ENCODE measurements at places on chromosomes 3 and 15.

DNA sequence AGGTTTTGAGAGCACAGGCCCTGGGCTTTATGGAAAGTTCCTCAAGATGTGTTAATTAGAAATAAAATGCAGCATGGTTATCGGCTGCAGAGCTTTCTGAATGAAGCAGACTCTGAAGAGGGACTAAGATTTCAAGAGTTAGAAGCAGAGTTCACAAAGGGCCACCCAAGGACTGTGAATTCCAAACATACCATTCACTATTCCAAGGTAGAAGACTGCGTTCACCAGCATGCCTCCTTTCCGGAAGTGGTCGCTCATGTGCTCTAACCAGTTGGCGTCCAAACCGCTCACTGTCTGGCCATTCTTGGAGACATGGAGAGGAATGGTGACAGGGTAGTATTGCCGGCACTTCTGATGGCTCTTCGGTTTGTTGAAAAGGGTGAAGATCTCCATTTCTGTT is 104.9 kb downstream of the OXNAD1 start:
- DNase-seq = no peak

DNA sequence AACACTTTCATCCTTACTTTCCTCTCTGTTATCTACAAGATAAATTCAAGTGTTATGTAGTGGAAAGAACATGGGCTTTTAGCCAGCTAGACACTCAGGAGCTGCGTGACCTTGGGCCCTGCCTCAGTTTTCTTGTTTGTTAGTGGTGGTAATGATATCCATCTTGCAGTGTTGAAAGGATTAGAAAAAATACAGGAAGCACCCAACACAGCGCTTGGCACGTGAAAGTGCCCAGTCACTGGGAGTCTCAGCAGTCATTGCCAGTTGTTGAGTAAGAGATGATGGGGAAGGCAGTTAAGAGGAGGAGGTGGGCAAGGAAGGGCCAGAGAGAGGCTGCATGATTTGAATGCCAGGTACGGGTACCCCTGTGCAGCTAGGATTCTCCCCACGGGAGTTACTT is 5.3 kb downstream of the PDIA5 start:
- no peak for DNase-seq

GRCh38 chr15:95326431-95327182 is 1003.9 kb upstream of the NR2F2 start:
- DNase-seq = no peak

GRCh38 chr3:149608987-149609386 is 48.8 kb downstream of the WWTR1 start:
- DNase-seq = no peak

- no peak for DNase-seq
These were observed 320.4 kb upstream of the RASGRP1 start for GRCh38 chr15:38885001-38885400.

DNA sequence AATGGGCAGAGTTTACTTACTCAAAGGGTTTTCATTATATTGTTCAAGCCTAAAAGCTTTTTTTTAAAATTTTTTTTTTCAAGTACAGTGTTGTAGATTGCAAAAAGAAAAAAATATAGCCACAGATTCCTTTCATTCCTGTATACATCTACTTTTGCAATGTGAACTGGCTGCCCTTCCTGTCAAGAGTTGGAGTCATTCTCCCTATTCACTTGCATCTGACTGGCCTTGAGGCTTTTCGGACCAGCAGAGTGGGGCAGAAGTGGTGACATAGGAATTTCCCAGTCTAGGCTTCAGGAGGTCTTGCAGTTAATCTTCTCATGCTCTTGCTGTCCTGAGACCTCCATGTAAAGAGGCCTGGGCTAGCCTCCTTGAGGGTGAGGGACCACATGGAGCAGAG is 218.3 kb upstream of the CFAP20DC start:
- no peak for DNase-seq

DNA sequence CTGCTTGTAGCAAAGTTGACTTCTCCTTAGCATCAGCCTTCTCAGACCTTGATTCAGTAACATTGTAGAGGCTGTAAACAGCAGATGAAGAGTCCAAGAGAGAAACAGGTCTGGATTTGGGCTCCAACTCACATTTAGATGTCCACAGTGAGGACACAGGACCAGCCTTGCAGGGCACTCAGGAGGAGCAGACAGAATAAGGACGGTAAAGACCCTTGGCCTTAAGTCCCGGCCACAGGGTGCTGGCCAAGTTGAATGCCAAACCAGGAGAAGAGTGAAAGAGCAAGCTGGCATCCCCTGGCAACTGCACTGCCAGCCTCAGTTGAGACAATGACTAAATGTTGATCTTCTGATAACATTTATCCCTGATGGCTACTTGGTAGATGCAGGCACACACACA is 136.3 kb downstream of the LRRK1 start:
- DNase-seq = no peak

GRCh38 chr15:74320352-74321247 is 46.8 kb downstream of the CYP11A1 start:
- DNase-seq = no peak

DNA sequence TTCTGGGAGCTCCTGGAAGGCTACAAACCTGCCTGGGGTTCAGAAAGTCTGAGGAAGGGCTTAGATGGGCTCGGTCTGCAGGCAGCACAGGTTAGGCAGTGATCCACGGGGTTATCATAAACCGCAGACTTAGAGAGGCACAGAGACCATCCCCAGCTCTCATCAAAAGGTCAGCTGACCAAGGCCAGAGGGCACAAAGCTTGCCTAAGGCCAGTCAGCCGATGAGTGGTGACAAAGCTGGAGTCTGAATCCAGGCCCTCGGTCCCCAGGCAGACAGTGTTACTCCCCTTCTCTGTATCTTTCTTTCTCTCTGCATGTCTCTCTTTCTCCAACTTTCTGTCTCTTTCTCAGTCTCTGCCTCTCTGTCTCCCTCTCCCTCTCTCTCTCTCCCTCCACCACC is 56.5 kb downstream of the ADCY5 start:
- DNase-seq = no peak

GRCh38 chr15:39447881-39448280 is 133.0 kb upstream of the THBS1 start:
- no peak for DNase-seq

GRCh38 chr15:38351466-38351865 is 98.8 kb downstream of the SPRED1 start:
- no peak for DNase-seq

- no peak for DNase-seq
These were observed 503.6 kb upstream of the NAALADL2 start for GRCh38 chr3:174355505-174355904.

DNA sequence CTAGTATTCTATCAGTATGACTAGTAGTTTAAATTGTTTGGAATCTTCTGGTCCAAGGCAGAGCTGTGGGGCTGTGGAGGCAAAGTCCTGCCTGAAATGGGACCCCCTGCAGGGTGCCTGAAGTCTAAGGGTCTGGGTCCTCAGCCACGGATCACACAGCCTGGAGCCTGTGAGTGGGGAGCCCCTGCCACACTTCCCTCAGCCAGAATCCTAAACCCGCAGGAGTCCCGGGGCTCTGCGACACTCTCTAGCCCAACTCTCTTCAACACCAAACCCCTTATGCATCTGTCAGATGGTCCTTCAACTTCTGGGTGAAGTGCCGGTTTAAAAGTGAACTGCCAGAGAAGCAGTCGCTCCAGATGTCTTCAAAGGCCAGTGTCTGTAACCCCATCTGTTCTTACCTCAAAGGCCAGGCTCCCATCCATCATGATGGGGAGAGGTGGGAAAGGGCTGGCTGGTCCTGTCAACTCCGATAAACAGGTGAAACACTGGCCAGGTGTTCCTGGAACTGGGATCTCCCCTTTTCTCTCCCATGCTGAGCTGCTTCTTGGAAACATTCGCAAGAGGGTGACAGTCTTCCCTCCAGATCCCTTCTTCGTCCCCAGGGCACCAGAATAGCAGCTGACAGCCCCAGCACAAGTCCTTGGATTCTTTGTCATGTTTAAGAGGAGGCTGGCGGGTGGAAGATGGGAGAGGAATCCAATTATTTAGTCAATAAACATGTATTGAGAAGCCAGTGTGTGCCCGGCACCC is 45.6 kb downstream of the CPN2 start:
- DNase-seq = no peak

Data from GOT3 (cell line).